EH (cell line): ENCODE measurements at places on chromosomes 12 and 14.

GRCh38 chr14:101357038-101357437, 204.3 kb upstream of the DIO3 start:
- no peak for DNase-seq

DNA sequence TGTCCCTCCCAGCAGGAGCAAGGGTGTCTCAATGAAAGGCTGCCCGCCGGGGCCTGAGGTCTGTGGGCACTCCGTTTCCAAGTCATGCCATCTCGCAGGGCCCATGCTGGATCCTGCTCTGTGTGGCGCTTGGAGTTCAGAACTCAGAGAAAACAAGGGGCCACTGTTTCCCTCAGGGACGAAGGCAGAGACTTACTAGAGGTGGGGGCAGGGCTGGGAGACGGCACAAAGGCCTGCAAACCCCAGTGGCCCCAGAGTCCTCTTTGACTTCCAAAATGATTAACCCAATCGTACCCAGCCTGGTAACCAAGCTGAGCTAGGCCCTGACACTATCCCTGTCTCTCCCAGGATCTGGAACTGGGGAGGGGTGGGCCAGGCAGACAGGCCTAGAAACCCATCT, 95.8 kb downstream of the ITPK1 start:
- no peak for DNase-seq

DNA sequence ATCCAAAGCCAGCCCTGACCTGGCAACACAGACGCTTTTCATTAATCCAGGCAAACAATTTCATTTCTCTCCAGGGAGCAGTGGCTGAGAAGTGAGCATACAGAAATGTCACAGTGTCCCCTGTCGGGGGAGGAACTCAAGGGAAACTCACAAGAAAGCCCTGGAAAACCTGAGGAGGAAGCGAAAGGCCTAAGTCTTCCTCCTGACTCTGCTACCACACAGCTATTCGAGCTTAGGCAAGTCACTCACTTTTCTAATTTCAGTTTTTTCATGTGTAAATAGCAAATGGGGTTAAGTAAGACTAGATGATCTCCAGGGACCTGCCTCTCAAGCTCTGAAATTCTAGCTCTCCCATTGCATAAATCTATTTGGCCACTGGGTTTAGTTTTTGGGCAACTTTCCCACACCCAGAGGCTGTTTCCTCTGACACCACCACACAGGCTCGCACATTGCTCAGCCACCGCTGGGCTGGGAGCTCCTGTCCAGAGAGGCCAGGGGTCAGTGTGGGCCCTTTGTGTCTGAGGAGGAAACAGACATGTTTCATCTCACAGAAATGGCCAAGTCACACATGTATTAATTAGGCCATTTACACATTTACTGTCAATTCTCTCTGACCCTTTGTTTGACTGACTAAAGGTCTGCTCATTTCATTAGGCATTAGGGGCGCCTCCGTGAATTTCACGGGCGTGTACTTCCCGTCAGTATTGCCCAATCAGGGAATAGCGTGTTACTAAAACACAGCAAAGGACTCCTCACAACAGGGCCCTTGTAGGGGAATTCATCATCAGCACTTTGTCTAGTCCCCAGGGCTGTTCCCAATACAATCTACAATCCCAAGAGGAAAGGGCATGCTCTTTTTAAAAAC, 9.8 kb upstream of the PNMA1 start:
- peak; percentile 99 for DNase-seq

- no peak for DNase-seq
These were observed 9.6 kb downstream of the TSHR start for GRCh38 chr14:80965037-80965436.

DNA sequence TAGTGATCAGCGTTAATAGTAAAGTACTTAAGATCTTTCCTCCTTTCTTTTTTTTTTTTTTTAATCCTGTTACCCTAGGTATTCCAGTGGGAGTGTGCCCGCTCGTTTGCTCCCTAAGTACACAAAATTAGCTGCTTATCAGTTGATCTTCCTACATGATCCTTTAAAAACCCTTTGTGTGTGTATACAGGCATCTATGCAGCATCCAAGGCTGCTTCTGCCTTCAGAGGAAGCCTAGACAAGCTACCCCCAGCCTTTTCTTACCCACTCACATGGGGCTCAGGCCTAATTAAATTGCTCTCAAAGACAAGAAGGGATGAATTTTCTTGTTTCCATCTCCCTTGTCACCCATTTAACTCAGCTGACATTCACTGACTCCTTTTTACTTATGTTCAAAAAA, 343.4 kb upstream of the LMO3 start:
- DNase-seq, result no peak

DNA sequence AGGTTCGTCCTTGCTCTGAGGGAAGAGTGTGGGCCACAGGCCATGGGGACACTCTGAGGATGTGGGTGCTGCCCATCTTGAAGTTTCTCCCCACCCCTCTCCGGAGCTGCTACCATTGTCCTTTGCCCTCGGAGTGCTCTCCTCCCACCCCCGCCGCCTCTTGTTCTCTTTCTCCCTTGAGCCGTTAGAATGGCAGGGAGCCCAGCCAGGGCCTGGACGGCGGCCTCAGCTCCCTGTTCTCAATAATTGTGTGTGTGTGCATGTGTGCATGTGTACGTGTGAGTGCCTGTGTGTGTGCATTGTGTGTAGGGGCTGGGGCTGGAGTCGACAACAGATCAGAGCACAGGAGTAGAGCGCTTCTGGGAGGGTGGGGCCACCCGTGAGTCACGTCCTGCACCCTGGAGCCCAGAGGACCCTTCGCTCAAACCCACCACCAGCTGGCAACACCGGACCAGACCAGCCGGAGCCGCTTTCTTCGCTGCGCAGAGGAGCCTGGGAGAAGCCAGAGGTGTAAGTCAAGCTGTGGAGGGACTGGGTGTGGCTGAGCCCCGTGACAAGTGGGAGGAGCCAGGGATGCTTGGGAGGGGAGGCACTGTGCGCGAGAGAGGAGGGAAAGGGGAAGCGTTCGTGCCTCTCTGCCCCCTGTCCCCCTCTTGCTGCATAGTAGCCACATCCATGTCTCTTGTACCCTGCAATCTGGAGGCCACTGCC, 25.9 kb upstream of the KCNA5 start:
- DNase-seq, result no peak

DNA sequence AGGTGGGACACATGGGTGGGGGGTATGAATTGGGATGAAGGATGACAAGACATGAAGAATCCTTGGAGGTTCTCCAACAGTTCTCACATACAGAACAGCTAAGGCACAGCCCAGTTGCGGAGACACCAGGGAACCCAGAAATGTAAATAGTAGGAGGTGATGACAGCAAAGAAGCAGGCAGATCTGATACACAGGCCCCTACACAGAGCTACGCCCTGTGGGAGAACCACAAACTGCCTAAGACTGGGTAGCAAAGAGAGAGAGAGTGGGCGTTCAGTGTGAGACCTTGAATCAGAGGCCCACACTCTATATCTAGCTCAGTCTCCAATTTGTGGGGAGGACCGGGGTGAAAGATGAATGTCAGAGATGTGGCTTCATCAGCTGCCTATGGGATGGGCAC, 9.5 kb upstream of the NUMB start:
- DNase-seq, result no peak

DNA sequence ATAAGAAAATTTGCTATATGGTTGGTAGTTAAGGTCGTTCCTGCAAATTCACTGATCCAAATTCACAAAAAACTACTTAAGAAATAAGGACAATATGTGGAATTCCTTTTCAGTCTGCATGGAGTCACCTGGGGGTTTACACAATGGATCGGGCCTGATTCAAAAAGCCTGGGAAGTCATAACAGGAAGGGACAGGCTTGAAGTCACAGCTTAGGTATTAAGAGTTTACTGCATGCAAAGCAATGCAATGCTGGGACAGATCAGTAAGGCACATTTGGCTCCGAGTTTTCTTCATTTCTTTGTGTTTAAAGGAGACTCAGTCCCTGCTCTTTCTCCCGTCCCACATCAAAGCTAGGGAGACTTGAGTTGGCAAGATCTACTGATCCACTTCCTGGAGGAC, 153.3 kb downstream of the NTF3 start:
- DNase-seq, result no peak

DNA sequence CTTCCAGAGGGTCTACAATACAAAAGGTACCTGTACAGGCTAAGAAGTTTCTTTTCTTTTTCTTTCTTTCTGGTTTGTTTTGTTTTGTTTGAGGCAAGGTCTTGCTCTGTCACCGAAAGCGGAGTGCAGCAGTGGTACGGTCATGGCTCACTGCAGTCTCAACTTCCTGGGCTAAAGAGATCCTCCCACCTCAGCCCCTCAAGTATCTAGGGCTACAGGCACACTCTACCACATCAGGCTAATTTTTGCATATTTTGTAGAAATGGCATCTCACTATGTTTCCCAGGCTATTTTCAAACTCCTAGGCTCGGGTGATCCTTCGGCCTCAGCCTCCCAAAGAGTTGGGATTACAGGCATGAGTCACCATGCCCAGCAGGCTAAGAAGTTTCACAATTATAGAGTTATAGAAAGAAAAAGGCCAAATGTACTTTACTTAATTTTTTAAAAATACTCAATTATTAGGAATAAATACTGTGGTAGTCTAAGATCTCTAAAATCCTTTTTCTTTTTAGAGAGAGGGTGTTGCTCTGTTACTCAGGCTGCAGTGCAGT, 3.0 kb upstream of the PIGH start:
- no peak for DNase-seq

- DNase-seq, result no peak
These were observed 9.0 kb upstream of the DCN start for GRCh38 chr12:91191513-91192111.

DNA sequence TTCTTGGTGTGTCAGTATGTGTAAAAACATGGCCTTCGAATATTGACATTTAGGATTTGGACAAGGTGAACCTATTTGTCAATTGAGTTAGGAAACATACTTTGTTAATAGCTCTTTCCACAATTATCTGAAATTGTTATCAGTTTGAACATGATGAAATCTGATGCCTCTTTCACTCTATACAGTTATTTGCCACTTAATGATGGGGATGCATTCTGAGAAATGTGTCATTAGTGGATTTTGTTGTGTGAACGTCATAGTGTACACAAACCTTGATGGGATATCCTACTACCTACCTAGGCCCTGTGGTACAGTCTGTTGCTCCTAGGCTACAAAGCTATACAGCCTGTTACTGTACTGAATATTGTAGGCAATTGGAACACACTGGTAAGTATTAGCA, 4.8 kb downstream of the TULP3 start:
- DNase-seq, result peak; percentile 57

DNA sequence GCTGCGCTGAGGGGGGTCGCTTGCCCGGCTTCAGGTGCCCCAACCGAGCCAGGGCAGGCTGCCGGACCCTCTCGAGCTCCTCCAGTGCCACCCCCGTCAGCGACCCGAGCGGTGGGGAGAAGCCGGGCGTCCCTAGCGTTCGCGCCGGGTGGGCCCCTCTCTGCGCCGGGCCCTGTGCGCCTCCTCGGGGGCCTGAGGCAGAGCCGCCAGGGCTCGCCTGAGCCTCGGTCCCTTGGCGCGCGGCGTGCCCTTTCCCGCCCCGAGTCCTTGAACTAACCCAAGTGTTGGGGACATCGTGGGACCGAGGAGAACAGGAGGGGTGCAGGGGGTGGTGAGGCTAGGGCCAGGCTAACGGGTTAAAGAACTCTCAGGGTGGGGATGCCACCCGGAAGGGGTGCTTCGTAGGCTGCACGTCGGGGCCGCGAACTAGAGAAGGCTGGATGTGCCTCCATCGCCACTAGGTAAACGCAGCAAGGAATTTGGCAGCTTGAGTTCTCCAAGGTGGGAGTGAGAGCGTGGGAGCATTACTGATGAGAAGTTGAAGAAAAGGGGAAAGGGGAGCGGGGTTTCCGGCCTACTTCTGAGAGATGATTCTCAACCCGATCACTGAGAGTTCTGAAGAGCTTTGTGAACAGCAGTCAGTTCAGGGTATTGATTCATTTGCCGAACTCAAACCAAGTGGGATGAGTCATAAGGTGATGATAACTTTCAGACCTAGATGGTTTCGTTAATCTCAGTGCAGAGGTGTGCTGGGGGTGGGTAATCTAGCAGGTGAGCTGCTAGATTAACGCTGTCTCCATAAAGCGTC, 618 bp downstream of the RNF34 start:
- peak; percentile 45 for DNase-seq
